Astrocyte (in vitro differentiated cells and primary cell): ENCODE measurements at places on chromosomes 7 and 10. TPM values are rescaled to one million over a fixed set of nuclear protein-coding genes. Genes with fewer than 3 reads are reported as not detected.

PIK3AP1 gene
- 6.7 and 9.3 TPM in 2 replicates for total RNA-seq

GRCh38 chr10:69403066-69403465 is 13.7 kb downstream of the TACR2 start:
- no peak for DNase-seq
- no peaks in the 10 kb centered on the region for H3K27me3 ChIP-seq

DNA sequence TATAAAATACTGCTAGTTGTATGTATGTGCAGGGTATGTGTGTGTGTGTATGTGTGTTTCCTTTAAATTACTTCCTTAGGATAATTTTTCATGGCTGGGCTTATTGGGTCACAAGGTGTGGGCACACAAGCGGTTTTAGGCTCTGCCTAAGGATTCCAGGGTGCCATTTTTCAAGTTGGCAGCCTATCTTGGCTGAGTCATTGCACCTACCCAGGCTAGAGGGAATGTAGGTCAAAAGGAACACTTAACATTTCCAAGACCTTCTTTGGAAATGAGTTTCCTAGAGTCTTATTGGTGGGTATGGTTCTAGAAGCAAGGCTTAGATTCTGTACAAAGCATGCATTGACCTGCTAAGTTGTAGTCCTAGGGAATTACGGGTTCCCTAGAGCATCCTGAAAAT is 642.1 kb downstream of the LRMDA start:
- no peaks in the 10 kb centered on the region for H3K4me1 ChIP-seq
- H3K4me3 ChIP-seq = no peak overlapping the region
- H3K27me3 ChIP-seq = no peaks in the 10 kb centered on the region
- no peak overlapping the region for H3K27ac ChIP-seq
- no peaks in the 10 kb centered on the region for H3K36me3 ChIP-seq
- no peak for DNase-seq

DNA sequence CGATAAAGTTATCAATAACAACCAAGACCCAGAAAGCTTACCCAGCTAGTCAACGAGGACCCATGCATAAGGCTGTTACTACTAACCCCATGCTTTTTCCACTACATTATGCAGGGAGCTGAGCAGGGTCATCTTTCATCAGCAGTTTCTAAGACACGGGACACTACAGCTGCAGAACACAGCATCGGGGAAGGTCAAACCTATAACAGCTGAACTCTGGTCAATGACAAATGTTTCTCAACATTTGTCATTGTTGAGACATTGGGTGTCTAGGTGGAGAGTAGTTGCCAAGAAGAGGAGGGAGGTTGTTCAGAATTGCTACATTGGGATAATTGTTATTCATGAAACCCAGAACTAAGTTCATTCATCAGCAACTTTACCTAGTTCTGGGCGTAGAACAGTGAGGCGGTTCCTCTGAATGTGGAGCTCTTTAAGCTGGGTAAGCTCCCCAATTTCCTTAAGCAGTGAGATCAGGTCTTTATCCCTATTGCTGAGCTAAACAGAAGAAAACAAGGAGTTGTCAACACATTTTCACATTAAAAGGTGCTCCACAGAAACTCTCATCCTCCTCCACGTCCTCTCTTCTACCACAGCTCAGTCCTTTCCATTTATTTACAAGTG is 105.6 kb downstream of the ZNF22 start:
- DNase-seq = no peak
- H3K4me1 ChIP-seq = no peaks in the 10 kb centered on the region
- H3K27me3 ChIP-seq = no peaks in the 10 kb centered on the region

GRCh38 chr7:27196287-27196767 is 3.6 kb downstream of the HOXA13 start:
- no peaks in the 10 kb centered on the region for H3K4me1 ChIP-seq
- DNase-seq = peak; percentile 33
- H3K27me3 ChIP-seq = peaks cover 94% of the 10 kb centered on the region
- no peak overlapping the region for H3K27ac ChIP-seq
- no peaks in the 10 kb centered on the region for H3K36me3 ChIP-seq
- H3K4me3 ChIP-seq = no peak overlapping the region

ITIH5 gene
- total RNA-seq = 3.7 and 4.0 TPM in 2 replicates

DNA sequence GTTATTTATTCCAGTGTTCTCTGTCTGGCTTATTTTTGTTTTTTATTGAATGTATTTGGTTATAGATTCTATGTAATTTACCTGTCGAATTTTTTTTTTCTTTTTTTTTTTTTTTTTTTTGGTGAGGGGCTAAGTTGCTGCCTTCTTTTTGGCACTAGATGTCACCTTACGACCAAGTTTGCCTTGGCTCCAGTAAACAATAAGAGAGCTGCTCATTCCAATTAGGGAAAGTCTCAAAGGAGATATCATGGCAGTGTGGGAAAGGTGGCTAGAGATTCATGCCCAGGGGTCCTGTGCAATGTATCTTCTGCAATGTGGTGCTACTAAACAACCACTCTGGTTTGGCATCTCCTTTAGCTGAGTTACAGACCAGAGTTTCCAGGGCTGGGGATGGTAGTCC is 84.0 kb downstream of the PTPN20 start:
- H3K27ac ChIP-seq = no peak overlapping the region
- DNase-seq = no peak
- no peak overlapping the region for H3K4me3 ChIP-seq
- H3K36me3 ChIP-seq = no peaks in the 10 kb centered on the region
- H3K4me1 ChIP-seq = no peaks in the 10 kb centered on the region
- H3K27me3 ChIP-seq = no peaks in the 10 kb centered on the region

SUN3 gene
- not detected in 2 replicates for total RNA-seq

SHOC2 gene
- total RNA-seq = 80.7 and 82.0 TPM in 2 replicates

- DNase-seq = no peak
- peaks cover 5% of the 10 kb centered on the region for H3K27me3 ChIP-seq
- H3K4me3 ChIP-seq = no peak overlapping the region
- H3K27ac ChIP-seq = no peak overlapping the region
- no peaks in the 10 kb centered on the region for H3K36me3 ChIP-seq
- no peaks in the 10 kb centered on the region for H3K4me1 ChIP-seq
Observed at GRCh38 chr7:45178241-45179225, 20.9 kb downstream of the RAMP3 start.

TAC1 gene
- 0.34 TPM in 1 of 2 replicates, not detected in the other for total RNA-seq

ACTR3C gene
- total RNA-seq = 0.25 TPM in 1 of 2 replicates, not detected in the other

NFKB2 gene
- 35.7 and 39.9 TPM in 2 replicates for total RNA-seq
